ENCODE measurements at places on chromosomes 6 and 20. TPM values are rescaled to one million over a fixed set of nuclear protein-coding genes. Genes with fewer than 3 reads are reported as not detected.

GRCh38 chr20:1945134-1945618 lies 48.7 kb downstream of the PDYN start:
- DNase-seq: no peak

The GSTA2 gene
- not detected for total RNA-seq

The GNRH2 gene
- 1.2 TPM for total RNA-seq

DNA sequence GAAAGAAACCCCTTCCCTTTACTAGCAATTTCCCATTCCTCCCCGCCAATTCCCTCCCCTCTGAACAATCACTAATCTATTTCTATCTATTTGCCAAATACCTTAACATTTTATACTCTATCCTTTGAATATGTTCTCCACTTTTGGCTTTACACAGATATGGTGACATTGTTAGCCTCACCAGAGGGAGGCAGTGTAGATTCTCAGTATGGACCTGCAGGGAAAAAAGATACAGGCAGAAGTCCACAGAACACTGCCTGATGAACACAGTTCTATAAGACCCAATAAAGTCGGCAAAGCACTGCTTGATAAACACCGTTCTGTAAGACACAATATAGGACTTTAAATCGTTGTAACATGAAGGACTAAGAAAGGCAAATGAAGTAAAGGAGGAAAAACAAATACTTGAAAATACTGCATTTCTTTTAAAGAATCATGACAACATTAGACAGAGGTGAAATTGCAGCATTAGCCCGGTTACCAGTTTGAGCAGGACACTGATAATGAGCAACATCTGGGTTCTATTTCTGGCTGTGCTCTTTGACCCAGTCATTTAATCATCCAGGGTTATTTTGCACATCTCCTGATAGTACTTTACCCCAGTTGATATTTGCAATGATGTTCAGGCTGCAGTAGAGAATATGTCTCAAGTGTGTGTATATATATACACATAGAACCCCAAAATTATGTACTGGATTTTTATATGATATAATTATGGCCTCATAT lies 296.8 kb downstream of the UTRN start:
- peak; percentile 63 for DNase-seq

- DNase-seq: no peak
These were observed 10.5 kb downstream of the ZHX3 start for GRCh38 chr20:41307021-41307420.

- DNase-seq: peak; percentile 92
These were observed 243.5 kb downstream of the GMPR start for GRCh38 chr6:16481697-16482399.

The ADGRF4 gene
- total RNA-seq: not detected

DNA sequence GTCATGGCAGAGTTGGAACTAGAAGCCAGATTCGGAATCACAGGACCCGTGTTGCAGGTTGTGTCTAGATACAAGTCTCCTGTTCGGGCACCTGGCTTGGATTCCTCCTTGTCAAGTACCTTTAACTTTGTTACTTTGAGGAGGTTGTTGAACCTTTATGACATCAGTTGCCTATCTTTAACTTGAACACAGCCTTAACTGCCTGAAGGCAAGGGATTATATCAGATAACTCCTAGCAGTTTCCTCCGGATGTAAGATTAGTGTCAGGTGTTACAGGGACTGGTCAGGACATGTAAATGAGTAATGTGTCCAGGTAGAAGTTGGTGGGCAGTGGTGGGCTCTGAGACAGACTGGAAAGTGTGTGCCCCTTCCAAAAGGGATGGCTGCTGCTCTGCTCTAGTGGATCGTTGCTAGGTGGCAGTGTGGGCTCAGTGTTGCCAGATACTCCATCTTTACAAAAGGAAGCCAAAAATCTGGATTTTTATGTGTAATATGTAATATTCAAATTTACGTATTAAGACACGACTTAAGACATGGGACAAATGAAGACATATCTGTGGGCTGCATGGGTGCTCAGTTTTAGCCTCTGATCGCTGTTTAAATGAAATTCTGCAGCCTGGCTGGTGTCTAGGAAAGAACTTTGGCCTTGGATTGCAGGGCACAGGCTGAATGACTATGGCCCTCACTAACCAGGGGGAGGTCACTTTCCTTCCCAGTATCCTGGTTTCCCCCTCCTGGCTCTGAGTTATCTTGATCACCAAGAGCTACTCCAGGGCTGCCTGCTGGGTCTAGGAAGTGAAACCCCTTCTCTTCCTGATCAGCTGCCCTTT lies 27.1 kb downstream of the CHMP4B start:
- DNase-seq: no peak

All from natural killer cell (primary cell).